ENCODE measurements at places on chromosomes 12 and 14. TPM values are rescaled to one million over a fixed set of nuclear protein-coding genes. Genes with fewer than 3 reads are reported as not detected.

The LRRK2 gene
- total RNA-seq = 2.6 TPM

The CCDC85C gene
- 42.4 TPM for total RNA-seq

The SERPINA5 gene
- total RNA-seq = 0.16 TPM

The OR4M1 gene
- not detected for total RNA-seq

The RIN3 gene
- 23.9 TPM for total RNA-seq

The SIRT4 gene
- total RNA-seq = 0.88 TPM
